ENCODE measurements at places on chromosomes 1 and 21. TPM values are rescaled to one million over a fixed set of nuclear protein-coding genes. Genes with fewer than 3 reads are reported as not detected.

Gene RPTN
- total RNA-seq: not detected

Gene OR2L13
- total RNA-seq: not detected

Gene TSSK3
- not detected for total RNA-seq

Gene MYOG
- total RNA-seq: not detected

Gene SLC1A7
- not detected for total RNA-seq

Gene ADAMTS4
- 1.3 TPM for total RNA-seq

Gene S100A14
- total RNA-seq: not detected

Gene LCE1D
- total RNA-seq: not detected

Gene KIF26B
- 1.2 TPM for total RNA-seq

Gene GLMN
- 33.2 TPM for total RNA-seq

Gene CCDC17
- 1.5 TPM for total RNA-seq

Gene PDZK1IP1
- total RNA-seq: not detected

Gene TFF3
- total RNA-seq: not detected

DNA sequence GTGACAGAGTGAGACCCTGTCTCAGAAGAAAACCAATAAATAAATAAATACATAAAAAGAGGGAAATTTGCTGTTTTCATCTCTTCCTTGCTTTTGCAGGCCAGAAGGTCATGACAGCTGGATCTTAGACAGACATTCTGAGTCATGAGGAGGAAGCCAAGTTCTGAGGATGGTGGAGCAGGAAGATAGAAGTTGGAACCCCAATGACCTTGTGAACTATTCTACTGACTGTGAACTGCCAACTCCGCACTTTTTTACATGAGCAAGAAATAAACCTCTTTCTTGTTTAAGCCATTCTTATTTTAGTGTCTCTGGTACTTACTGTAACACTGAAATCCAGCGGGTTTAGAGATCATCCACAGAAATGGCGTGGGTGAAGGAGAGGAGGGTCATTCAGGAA, 8.5 kb downstream of the CD84 start:
- no peaks in the 10 kb centered on the region for H3K27me3 ChIP-seq
- H3K27ac ChIP-seq: no peak overlapping the region
- H3K36me3 ChIP-seq: no peaks in the 10 kb centered on the region
- H3K4me1 ChIP-seq: no peaks in the 10 kb centered on the region

- H3K36me3 ChIP-seq: no peaks in the 10 kb centered on the region
- peak; percentile 74 for DNase-seq
- peaks cover 48% of the 10 kb centered on the region for H3K27me3 ChIP-seq
- H3K4me1 ChIP-seq: peaks cover 12% of the 10 kb centered on the region
- H3K4me3 ChIP-seq: peak within 1 kb of the TSS; percentile 48
- H3K27ac ChIP-seq: no peak within 1 kb of the TSS
Measured at GRCh38 chr1:52601991-52602855, at the start of gene GPX7. Gene GPX7, plus strand, starts transcription at chr1:52602371. Its CDS starts 39 bp downstream, at chr1:52602410.

DNA sequence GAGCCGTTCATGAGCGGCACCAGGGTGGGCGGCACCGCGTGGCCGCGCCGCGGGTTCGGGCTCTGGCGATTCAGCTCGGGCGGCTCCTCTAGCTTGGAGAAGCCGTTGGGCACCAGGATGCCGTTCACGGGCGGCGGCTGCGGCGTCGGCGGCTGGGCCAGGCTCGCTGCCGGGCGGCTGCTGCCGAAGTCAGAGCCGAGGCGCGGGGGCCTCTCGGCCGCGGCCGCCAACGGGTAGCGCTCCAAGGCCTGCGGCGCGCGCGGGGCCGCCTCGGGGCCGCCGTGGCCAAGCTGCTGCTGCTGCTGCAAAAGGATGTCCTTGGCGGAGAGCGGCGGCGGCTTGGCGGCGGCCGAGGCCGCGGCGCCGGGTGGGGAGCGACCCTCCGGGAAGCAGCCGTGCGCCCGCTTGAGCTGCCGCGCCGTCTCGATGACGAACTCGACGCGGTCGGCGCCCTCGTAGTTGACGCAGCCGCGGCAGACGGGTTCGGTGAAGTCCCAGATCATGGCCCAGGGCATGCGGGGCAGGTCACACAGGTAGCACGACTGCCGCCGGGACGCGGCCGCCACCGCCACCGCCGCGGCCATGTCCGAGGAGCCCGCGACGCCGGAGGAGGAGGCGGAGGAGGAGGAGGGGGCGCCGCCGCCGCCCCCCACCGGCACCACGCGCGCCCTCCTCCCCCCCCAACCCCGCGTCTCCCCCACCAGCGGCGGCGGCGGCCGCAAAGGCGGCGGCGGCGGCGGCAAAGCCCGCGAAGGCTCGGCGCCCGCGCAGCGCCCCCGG, 877 bp downstream of the IRF2BP2 start:
- peaks cover 4% of the 10 kb centered on the region for H3K36me3 ChIP-seq
- DNase-seq: peak; percentile 72
- peaks cover 59% of the 10 kb centered on the region for H3K4me1 ChIP-seq
- no peaks in the 10 kb centered on the region for H3K27me3 ChIP-seq

- no peak for DNase-seq
- H3K4me3 ChIP-seq: no peak overlapping the region
- peaks cover 15% of the 10 kb centered on the region for H3K27me3 ChIP-seq
- H3K36me3 ChIP-seq: peaks cover 3% of the 10 kb centered on the region
- H3K27ac ChIP-seq: no peak overlapping the region
Measured at GRCh38 chr1:201985355-201985754, 2.9 kb downstream of the RNPEP start.

- H3K36me3 ChIP-seq: no peaks in the 10 kb centered on the region
- H3K4me1 ChIP-seq: peaks cover 19% of the 10 kb centered on the region
- no peak overlapping the region for H3K4me3 ChIP-seq
- no peak overlapping the region for H3K27ac ChIP-seq
Measured at GRCh38 chr1:56417646-56418045, 161.7 kb downstream of the PLPP3 start.

- H3K36me3 ChIP-seq: no peaks in the 10 kb centered on the region
- H3K27ac ChIP-seq: no peak overlapping the region
- DNase-seq: peak; percentile 90
- no peak overlapping the region for H3K4me3 ChIP-seq
- no peaks in the 10 kb centered on the region for H3K27me3 ChIP-seq
Measured at GRCh38 chr1:17661546-17662157, 93.5 kb upstream of the ACTL8 start.

GRCh38 chr1:112557385-112557784, 48.6 kb downstream of the WNT2B start:
- H3K27me3 ChIP-seq: no peaks in the 10 kb centered on the region
- peaks cover 26% of the 10 kb centered on the region for H3K4me1 ChIP-seq
- DNase-seq: no peak
- H3K36me3 ChIP-seq: no peaks in the 10 kb centered on the region

DNA sequence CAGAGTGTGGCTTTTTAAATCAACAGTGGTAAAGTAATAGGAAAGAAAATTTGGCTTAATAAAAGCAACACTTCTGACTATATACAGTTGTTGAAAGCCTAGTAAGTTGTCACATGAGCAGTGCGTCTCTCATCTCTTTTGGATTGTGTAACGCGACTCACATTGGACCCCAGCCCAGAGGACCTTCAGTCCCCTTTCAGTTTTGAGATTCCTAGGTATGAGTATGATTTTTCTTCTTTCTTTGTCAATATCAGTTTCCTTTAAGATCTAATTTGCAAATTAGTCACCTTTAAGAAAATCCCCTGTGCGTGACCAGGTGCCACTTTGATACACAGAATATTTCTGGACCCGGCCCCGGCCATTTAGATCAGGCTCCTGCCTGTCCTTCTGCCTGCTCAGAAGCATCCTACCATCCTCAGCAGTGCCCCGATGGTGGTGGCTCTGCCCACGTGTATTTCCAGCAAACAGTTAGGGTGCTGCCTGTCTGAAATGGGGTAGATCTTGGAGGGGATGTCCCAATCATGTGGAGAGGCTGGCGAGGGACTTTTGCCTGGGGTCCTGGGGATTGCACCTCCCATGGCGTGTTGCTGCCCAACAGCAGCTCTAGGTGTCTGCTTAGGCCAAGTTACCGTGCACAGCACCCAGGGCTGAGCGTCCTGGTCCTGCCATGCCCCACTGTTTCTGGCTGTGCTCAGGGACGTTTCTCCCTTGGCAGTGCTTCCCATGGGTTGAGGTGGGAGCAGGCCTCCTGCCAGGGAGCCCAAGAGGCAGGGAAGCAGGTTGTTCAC, 21.1 kb downstream of the SNAP47 start:
- no peaks in the 10 kb centered on the region for H3K27me3 ChIP-seq
- H3K36me3 ChIP-seq: no peaks in the 10 kb centered on the region
- no peak overlapping the region for H3K27ac ChIP-seq
- no peaks in the 10 kb centered on the region for H3K4me1 ChIP-seq
- no peak overlapping the region for H3K4me3 ChIP-seq

GRCh38 chr1:65278376-65279069, 30.8 kb upstream of the DNAJC6 start:
- H3K4me3 ChIP-seq: peak overlapping the region; percentile 38
- peaks cover 68% of the 10 kb centered on the region for H3K4me1 ChIP-seq
- peak overlapping the region; percentile 23 for H3K27ac ChIP-seq
- H3K27me3 ChIP-seq: no peaks in the 10 kb centered on the region

DNA sequence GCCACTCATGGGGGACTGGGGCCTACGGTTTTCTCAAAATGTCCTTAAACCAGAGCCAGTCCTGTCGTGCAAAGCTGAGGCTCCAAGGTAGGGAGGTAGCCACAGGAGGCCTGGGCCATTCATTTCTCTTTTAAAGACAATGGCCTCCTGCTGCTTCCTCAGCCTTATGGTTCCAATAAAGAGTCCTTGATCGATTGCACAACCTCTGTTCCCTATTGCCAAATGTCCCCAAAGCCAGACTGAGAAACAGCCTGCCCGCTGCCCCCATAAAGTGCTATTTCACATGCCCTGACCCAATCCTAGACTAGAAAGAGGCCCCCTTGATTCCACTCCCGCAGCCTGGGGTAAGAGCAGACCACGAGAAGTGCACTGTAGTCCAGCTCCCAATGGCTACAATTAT, 166.7 kb downstream of the CLIC6 start:
- H3K4me3 ChIP-seq: no peak overlapping the region
- no peaks in the 10 kb centered on the region for H3K27me3 ChIP-seq
- DNase-seq: no peak
- H3K4me1 ChIP-seq: no peaks in the 10 kb centered on the region
- H3K27ac ChIP-seq: no peak overlapping the region

- no peak for DNase-seq
- peaks cover 15% of the 10 kb centered on the region for H3K4me1 ChIP-seq
- H3K4me3 ChIP-seq: no peak overlapping the region
- no peaks in the 10 kb centered on the region for H3K36me3 ChIP-seq
- no peaks in the 10 kb centered on the region for H3K27me3 ChIP-seq
- H3K27ac ChIP-seq: no peak overlapping the region
Measured at GRCh38 chr1:97570691-97571090, 350.1 kb downstream of the DPYD start.

- no peak overlapping the region for H3K4me3 ChIP-seq
- H3K36me3 ChIP-seq: peaks cover 5% of the 10 kb centered on the region
- no peaks in the 10 kb centered on the region for H3K27me3 ChIP-seq
- no peak for DNase-seq
Measured at GRCh38 chr1:229655781-229656180, 29.7 kb downstream of the URB2 start.

GRCh38 chr1:180948641-180949615, 36.2 kb downstream of the KIAA1614 start:
- H3K4me3 ChIP-seq: no peak overlapping the region
- no peaks in the 10 kb centered on the region for H3K36me3 ChIP-seq
- no peak for DNase-seq
- H3K4me1 ChIP-seq: peaks cover 18% of the 10 kb centered on the region
- H3K27ac ChIP-seq: no peak overlapping the region

GRCh38 chr1:111598544-111598943, 21.0 kb upstream of the RAP1A start:
- no peaks in the 10 kb centered on the region for H3K27me3 ChIP-seq
- H3K4me3 ChIP-seq: no peak overlapping the region
- H3K4me1 ChIP-seq: no peaks in the 10 kb centered on the region

- no peaks in the 10 kb centered on the region for H3K4me1 ChIP-seq
- H3K27ac ChIP-seq: no peak overlapping the region
- H3K27me3 ChIP-seq: no peaks in the 10 kb centered on the region
- H3K36me3 ChIP-seq: no peaks in the 10 kb centered on the region
- DNase-seq: no peak
- H3K4me3 ChIP-seq: no peak overlapping the region
Measured at GRCh38 chr1:151978922-151979321, 14.7 kb downstream of the S100A10 start.

- H3K27me3 ChIP-seq: no peaks in the 10 kb centered on the region
- H3K4me1 ChIP-seq: no peaks in the 10 kb centered on the region
- no peak overlapping the region for H3K4me3 ChIP-seq
- no peaks in the 10 kb centered on the region for H3K36me3 ChIP-seq
- no peak for DNase-seq
Measured at GRCh38 chr1:199756066-199756465, 271.4 kb upstream of the NR5A2 start.

- H3K27ac ChIP-seq: no peak overlapping the region
- no peak for DNase-seq
- H3K36me3 ChIP-seq: no peaks in the 10 kb centered on the region
- H3K4me1 ChIP-seq: no peaks in the 10 kb centered on the region
- H3K27me3 ChIP-seq: no peaks in the 10 kb centered on the region
Measured at GRCh38 chr1:167991546-167991945, 54.7 kb upstream of the MPC2 start.

DNA sequence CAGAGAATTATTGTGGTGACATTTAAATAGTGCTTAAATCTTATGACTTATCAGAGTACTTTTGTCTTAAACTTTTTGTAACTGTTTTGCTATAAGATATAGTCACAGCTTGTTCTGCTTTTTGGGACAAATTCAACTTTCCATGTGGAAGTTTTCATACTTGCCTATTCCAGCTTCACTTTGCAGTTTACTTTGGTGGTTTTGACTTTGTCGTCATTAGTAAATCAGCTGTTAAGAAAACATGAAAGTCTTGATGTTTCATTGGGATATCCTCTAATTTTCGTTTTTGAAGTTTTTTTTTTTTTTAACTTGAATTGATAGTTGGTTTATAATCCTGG, 31.3 kb downstream of the SDCCAG8 start:
- H3K36me3 ChIP-seq: no peaks in the 10 kb centered on the region
- peaks cover 2% of the 10 kb centered on the region for H3K4me1 ChIP-seq
- no peak for DNase-seq
- no peaks in the 10 kb centered on the region for H3K27me3 ChIP-seq
- H3K27ac ChIP-seq: no peak overlapping the region
- H3K4me3 ChIP-seq: no peak overlapping the region

DNA sequence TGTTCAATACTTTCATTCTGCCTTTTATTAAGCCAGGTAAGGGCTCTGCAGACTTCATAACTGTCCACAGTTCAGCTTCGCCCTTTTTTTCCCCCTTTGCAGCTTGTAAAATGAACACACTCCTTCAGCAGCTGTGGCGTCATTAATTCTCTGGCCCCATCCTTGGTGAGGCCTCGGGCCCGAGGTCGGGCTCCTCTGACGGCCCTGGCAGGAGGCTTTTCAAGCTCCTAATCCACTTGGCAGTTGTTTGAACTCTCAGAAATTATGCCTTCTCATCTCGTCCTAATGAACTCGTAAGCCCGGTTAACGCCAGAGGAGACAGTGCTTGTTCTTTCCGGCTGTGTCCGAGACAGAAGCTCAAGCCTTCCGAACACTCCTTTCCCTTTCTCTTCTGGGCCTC, 18.1 kb upstream of the EPHA8 start:
- peaks cover 43% of the 10 kb centered on the region for H3K27me3 ChIP-seq
- no peaks in the 10 kb centered on the region for H3K36me3 ChIP-seq
- H3K4me1 ChIP-seq: peaks cover 3% of the 10 kb centered on the region
- no peak overlapping the region for H3K4me3 ChIP-seq

- DNase-seq: no peak
- no peaks in the 10 kb centered on the region for H3K36me3 ChIP-seq
- H3K27me3 ChIP-seq: no peaks in the 10 kb centered on the region
Measured at GRCh38 chr1:240776237-240776636, 164.3 kb upstream of the GREM2 start.

Data from neural progenitor cell (in vitro differentiated cells).